ENCODE measurements at places on chromosomes 2 and 18.

DNA sequence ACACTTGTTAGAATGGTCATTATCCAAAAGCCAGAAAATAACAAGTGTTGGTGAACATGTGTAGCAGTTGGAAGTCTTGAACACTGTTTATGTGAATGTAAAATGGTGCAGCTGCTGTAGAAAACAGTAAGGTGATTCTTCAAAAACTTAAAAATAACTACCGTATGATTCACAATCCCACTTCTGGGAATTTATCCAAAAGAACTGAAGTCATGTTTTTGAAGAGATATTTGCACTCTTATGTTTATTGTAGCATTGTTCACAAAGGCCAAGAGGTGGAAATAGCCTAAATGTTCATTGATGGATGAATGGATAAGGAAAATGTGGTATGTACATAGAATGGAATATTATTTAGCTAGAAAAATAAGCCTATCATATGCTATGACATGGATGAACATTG, 6.3 kb upstream of the SPP2 start:
- DNase-seq, result no peak

DNA sequence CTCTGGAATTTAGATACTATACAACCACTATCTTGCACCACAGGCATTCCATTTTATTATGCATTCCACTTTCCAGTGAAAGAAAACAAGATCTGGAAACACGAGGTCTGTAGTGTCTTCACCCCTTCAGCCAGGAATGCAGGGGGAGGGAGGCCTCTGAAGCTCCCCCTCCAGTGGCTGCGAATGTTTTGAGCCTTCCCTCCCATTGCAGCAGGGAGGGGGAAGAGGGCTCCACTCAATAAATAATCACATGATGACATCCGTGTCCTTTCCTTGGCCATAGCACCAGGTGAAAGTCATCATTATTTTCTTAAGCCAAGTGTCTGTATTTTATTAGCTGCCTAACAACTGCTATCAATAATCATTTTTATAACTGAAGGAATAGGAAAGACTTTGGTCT, 38.6 kb downstream of the ALPK2 start:
- no peak for DNase-seq

GRCh38 chr2:190088917-190089316, 26.4 kb upstream of the MSTN start:
- no peak for DNase-seq

- DNase-seq, result peak; percentile 70
These were observed 21.7 kb upstream of the EFHD1 start for GRCh38 chr2:232611559-232612218.

DNA sequence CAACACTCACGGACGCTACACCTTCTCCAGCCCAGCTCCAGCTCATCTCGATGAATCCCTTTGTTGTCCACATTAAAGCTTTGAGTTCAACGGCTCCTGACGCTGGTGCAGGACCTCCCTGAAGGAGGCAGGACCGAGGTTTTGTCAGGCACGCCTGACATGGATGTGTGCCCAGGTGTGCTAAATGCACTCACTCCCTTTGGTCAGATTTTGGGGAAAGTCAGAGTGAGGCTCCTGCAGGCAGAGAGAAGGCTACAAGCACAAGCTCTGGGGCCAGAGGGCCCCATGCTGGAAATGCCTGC, 78.6 kb downstream of the NDUFA10 start:
- no peak for DNase-seq

DNA sequence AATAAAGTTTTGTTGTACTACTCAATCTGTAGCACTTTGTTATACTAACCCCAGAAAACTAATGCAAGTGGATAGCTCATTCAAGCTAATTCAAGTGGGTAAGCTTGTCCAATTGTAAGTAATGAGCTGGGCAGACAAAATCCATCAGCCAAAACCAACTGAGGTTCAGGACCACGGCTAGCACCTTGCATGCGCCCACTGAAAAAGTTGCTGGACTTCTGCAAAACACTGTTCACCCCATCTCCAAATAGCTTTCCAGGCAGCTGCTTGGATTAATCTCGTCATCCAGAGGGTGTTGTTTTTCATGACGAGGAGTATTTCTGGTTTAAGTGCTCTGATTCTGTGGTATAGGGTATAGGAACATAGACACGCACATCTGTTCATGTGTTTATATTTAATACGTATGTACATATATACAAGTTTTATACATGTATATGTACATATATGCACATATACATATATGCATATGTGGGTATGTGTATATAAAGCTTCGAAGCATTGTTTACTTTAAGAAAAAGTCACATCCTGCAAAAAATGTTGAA, 307.5 kb downstream of the GALR1 start:
- DNase-seq, result no peak

GRCh38 chr2:63040586-63040985, 10.0 kb upstream of the OTX1 start:
- DNase-seq, result no peak

DNA sequence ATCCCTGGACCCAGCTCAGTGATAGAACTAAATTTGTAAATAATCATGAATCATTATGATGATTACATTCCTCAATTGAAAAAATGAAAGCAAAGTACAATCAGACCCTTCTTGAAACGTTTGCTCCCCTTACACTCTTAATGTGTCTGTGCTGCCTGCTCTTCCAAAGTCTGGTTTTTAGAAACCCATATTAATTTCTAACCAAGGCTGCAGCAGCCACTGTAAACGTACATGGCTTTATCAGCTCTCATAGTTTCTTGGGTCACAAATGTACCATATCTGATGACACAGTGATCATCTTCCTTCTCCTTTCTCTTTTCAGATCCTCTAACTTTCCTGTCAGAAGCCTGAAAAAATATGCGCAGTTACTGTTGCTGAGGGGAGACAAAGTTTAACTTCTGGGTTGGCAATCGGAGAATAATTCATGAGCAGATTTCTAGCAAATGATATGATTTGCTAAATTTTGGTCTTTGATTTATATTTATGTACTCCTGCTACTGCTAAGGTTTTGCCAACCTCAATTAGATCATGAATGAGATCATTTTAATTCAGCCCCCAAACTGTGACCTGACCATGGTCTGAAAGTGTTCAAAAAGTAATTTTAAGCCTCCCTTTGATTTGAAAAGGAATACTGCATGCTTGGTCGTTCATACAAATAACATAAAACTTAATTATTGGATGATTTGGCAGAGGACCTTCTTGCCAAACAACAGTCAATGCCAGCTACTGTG, 12.3 kb downstream of the ZEB2 start:
- no peak for DNase-seq

DNA sequence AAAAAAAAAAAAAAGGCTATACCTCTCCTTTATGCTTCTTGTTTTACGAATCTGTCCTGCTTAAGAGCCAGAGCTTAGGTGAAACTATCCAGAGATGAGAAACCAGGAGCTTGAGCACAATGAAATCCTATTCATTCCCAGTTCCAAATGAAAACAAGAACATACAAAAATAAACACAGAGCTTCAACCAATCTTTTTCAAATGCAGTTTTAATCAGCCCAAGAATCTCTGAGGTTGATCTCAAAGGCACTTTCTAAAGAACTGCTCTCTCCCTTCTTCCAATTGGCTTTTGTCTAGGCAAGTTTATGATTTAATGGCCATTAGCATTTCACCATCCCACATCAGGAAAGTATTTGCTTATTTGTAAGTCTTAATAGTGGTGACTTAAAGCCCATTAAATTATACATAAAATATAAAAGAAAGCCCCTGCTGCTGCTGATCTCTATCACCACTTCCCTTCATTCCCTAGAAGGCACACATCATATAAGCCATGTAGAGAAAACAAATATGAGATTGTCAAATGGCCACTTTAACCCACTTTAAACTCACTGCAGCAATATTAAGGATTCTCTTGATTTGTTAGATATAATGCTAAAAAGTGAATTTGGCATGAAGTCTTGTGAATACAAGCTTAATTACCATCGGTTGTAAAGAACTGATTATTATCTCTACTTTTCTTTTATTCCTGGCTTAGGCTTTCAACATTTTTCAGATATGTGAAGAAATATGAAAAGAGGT, 29.3 kb upstream of the SCN9A start:
- no peak for DNase-seq

DNA sequence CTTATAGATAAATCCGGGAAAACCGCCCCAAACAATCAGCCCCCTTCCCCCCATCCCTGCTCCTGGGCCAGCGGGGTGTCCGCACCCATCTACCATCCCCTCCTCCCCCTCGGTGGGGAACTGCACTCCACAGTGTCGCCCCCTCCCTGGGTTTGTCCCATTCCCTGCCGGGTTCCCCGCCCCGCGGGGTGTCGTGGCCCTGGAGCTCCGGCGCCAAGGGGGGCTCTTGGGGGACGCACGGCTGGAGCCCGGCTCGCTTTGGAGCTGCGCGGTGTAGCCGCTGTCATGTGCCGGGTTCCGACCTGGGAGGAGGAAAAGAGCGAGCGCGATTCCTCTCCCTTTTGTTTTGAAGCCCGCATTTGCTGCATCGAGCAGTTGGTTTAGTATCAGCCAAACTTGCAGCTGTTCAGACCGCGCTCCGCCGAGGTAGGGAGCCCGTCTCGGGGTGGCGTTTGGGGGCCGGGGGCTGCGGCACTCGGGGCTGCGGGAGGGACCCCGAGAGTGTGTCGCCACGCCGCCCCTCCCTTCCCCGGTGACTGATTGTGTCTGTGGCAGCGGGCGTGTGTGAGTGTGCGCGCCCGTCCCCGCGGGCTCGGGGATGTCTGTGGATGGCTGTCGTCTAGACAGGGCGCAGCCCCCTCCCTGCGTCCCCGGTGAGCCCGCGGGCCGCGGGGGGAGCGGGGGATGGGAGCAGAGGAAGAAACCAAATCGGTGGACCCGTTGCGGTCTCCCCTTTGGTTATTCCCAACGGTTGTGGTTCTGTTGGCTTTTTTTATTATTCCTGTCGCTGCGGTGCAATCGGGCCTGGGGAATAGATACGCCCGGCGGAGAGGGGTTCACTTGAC, 797 bp downstream of the CTIF start:
- DNase-seq, result no peak

GRCh38 chr2:54595161-54595803, 128.2 kb upstream of the EML6 start:
- DNase-seq, result no peak

DNA sequence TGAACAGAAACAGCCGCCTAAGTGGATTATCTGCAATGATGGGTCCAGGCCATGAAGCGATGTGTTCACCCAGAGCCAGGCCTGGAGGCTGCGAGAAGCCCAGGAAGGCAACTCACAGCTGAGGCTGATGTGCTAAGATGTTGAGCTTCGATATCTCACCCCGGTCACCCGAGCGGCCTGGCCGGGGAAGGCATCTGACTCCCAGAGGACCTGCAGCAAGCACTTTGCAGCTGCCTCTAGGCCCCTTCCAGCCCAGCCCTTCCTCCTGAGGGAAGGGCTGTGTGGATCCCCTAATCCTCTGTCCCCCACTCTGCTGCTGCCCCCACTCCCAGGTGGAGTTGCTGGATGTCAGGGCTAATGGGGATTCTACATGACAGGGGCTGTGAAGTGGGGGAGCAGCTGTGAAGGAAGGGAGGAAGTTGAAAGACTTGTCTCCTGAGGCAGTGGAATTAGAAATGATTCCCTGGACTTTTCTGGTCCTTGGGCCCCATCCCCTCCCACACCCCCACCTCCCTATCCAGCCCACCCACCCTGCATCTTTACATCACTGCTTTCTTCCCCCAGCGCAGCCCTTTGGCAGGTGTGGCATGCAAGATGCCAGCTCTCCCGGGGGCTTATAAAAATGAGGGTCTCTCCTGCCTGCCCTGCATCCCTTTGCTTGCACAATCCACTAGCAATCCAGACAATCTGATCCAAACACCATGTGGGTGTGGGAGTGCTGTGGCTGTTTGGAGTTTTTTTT, 4.3 kb downstream of the ATP6V1B1 start:
- DNase-seq, result no peak

DNA sequence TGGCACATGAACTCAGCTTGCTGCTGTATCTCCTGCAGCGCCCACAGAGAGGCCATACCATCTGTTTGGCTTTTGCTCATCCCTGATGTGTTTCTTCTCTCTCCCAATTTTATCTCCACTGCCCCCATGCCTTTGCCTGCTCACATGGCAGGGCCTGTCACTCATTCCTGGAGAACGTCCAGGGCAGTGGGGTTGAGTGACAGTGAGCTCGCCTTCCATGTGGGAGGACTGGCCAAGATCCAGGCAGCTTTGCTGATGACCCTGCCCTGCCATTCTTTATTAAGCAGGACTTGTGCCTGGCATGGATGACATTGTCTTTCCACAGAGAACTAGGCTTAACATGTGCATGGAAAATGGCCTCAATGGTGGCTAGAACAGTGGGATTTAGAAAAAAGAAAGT, 230.5 kb upstream of the THSD7B start:
- DNase-seq, result no peak

GRCh38 chr2:62817348-62817747, 111.8 kb downstream of the EHBP1 start:
- DNase-seq, result no peak

GRCh38 chr2:109517118-109517889, 96.5 kb downstream of the SEPTIN10 start:
- DNase-seq, result no peak

DNA sequence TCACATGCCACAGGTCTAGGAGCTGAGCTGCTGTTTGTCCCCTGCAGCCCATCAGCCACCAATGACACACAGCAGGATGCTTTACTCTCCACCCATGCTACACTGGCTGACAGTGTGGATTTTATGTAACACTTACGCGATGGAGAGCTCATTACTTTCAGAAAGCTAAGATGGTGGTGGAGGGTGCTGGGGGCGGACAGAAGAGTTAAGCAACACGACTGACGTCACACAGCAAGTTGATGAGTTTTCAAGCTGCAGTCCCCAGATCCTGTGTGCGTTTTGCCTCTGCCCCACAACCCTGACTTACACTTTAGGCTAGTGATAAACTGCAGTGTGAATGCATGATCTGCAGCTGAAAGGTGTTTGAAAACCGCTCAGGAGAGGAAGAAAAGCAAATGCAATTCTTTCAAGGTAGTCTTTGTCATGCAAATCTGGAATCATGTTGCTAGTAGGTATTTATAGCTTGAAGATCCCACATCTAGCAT, 42.4 kb downstream of the MRPS5 start:
- no peak for DNase-seq

GRCh38 chr2:223889229-223889628, 51.8 kb upstream of the AP1S3 start:
- no peak for DNase-seq

- DNase-seq, result no peak
These were observed 15.2 kb downstream of the RAMP1 start for GRCh38 chr2:237874585-237875161.

GRCh38 chr2:37585982-37586621, 85.3 kb downstream of the CDC42EP3 start:
- peak; percentile 44 for DNase-seq

DNA sequence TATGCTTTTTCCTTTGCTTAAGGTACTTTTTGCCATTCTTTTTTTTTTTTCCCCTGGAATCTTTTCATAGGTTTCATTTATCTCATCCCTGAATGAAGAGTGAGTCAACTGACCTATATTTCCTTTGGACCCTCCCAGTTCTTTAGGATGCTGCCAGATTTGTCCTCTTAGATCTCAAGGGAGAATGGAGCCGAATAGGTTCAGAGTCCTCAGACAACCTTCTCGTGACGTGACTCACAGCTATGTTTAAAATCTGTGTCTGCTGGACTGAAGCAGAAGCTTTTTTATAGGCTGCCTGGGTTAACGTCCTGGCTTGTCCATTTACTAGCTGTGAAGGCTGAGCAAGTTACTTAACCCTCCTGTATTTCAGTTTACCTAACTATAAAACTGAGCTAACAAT, 358.6 kb downstream of the DLGAP1 start:
- DNase-seq, result no peak

Measured in stimulated activated CD8-positive, alpha-beta memory T cell treated with anti-CD3 and anti-CD28 coated beads, Interleukin-7, amount 100 ng/mL, for 24 hours (primary cell).